ENCODE measurements at places on chromosomes 4 and X.

- no peak for DNase-seq
These were observed 48.6 kb upstream of the RASL11B start for GRCh38 chr4:52813546-52813945.

- no peak for DNase-seq
These were observed 262.2 kb upstream of the INTU start for GRCh38 chr4:127370604-127371003.

- DNase-seq = no peak
These were observed 9.8 kb upstream of the MSX1 start for GRCh38 chr4:4849524-4850193.

GRCh38 chrX:120367402-120368109 lies 5.7 kb downstream of the ATP1B4 start:
- no peak for DNase-seq

DNA sequence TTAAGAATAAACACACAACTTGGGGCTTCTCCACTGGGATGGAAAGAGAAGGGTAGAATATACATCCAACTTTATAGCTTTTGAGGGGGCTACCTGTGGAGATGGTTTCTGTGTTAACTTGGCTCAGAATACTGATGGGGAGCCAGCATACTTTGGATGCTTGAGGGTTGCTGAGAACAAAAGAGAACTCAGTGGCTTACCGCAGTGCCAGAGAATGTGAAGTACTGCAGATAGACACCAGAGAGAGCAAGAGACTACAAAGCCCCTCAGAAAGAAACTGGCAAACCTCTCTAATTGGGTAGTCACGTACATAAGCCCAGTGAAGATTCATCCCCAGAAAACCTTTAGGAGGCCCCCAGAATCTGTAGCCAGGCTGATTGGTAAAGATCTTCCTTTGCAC lies 214.4 kb downstream of the DCHS2 start:
- no peak for DNase-seq

Data from inflammatory macrophage treated with lipopolysaccharide for 1 hour (primary cell).